ENCODE measurements at places on chromosomes 12 and 14.

GRCh38 chr12:70120970-70121369 lies 122.3 kb upstream of the CNOT2 start:
- DNase-seq = no peak

- no peak for DNase-seq
These were observed 6.7 kb downstream of the FOXN4 start for GRCh38 chr12:109302358-109302757.

GRCh38 chr12:59780605-59781135 lies 184.8 kb downstream of the SLC16A7 start:
- DNase-seq = no peak

DNA sequence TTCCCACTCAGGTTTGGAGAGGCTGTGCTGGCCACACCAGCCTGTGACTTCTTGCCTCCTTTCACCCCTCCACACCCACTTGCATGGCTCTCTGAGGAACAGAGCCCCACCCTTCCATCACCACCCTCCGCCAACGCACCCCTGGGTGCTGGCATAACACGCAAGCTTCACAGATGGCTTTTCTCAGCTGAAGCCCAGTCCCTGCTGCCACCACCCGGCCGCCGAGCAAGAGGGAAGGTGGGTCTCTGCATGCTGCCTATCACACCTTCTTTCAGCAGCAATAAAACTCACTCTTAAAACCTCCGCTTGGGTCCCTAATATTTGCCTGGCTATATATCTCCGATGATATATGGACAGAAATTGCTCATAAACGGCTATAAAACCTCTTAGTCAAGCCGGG lies 41.6 kb downstream of the SMUG1 start:
- no peak for DNase-seq
